ENCODE measurements at places on chromosomes 11 and 22.

- DNase-seq: no peak
Measured at GRCh38 chr11:111347002-111347722, 31.9 kb downstream of the POU2AF1 start.

- DNase-seq: no peak
Measured at GRCh38 chr22:21970800-21971617, 11.6 kb downstream of the TOP3B start.

DNA sequence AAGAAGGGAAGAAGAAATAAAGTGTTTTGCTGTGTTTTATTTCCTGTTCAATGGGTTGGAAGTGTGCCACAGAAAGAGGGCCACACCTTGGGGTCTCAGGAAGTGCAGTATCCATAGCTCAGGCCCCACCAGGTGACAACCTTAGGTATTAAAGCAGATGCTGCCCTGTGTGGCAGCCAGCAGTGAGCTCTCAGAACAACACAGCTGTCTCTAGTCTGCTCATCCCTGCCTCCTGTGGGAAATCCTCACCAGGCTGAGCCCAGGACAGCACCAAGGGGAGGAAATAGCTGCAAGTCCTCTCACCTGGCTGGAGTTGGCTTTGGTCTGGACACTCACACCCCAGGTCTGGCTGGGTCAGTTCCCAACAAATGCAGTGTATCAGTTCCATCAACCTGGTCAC, 25.1 kb downstream of the ARL14EP start:
- DNase-seq: no peak

DNA sequence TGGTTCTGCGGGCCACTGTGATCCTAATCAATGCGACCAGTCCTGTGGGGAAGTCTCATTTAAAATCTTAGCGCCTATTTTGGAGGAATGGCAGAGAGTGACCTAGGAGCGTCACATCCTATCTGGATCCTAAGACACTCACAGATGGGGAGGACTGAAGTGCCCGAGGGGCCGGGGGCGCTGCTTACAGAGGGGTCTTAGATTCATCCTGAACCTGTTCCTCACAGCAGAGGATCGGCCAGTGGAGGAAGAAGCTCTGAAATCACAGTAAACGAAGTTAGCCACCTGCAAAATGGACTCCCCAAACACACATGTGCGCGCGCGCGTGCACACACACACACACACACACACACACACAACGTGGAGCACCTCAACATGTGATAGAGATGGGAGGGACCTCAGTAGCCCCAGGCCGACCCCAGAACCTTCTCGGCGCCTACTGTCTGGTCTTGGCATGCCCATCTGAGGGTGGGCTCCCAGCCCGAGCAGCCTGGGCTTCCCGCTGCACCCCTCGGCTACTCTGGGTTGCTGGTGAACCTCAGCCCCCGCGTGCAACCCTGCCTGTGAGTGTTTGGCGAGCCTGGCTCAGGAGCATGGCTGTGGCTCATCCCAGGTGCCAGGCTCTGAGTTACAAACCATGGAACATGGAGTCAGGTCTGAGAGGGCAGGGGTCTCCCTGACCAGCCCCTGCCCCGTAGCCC, 613.3 kb downstream of the TBC1D22A start:
- no peak for DNase-seq

- no peak for DNase-seq
Measured at GRCh38 chr22:32409977-32410376, 2.1 kb downstream of the RTCB start.

GRCh38 chr11:128898580-128899344, 7.6 kb downstream of the KCNJ5 start:
- no peak for DNase-seq

Data from activated CD4-positive, alpha-beta T cell treated with anti-CD3 and anti-CD28 coated beads, Interleukin-2, amount 50 U/mL, for 16 hours (primary cell).